AG09319 (cell line): ENCODE measurements at places on chromosomes 6 and 20.
A peak's percentile ranks its signal among the peaks of the same experiment; 100 is the strongest.

DNA sequence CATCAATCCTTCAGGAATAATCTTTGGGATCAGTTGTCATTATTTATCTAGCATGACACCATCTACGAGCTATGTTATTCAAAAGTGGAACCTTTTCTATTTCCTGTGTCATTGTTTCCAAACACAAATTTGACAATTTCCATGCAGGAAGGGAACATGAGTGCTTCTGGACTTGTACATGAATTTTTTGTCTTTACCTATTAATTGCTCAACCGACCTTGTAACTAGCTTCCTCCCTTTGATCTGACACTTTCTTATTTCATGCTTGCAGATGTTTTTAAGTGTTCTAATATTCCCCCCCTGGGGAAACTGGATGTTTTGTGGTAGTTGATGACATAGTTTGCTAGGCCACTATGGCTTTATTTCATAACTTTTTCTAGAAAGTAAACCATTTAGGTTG lies 139.4 kb downstream of the BMP2 start:
- no peak for DNase-seq

GRCh38 chr20:60986506-60987156 lies 265.4 kb upstream of the CDH4 start:
- DNase-seq = no peak

GRCh38 chr20:45518282-45518681 lies 2.9 kb upstream of the SPINT3 start:
- no peak for DNase-seq

DNA sequence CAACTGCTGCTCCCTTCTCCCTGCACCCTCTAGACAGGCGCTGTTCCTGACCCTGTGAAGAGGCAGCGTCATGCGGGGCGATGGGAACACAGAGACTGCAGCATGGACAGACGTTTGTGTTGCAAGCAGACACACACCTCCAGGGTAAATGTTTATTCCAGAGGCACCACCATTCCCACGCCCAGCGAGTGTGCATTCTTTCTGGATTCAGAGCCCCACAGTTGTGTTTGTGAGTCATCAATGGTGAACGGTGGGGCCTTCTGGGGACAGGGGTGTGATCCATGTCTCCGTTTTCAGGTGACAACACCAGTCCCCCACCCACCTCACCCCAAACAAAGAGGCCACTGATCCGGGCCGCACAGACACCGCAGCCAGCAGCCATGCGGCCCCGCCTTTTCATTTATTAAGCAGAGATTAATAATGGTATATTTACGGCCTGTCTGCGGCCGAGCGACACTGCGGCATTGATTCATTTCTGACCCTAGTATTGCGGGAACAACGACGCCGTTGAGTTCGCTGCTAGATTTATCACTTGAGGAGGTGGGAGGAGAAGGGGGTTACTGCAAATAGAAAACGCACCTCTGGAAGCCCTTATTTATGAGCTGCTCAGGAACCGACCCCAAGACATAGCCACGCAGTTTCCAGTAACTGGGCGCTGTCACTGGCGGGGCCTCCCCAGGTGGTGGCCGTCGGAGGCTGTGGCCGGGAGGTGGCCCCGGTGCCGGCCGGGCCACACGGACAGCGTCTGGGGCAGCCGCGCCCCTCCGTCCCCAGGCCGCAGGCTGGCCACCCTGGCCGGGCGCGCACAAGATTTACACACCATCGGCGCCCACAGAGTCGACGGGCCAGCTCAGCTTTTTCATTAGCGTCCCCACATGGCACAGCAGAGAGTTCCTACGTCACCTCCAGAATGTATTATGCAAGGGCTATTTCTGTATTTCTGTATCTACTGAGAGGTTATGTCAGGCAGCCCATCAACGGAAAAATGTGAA lies 367.6 kb downstream of the THBS2 start:
- no peak for DNase-seq

- no peak for DNase-seq
Measured at GRCh38 chr6:43578748-43579147, 2.8 kb downstream of the POLH start.

DNA sequence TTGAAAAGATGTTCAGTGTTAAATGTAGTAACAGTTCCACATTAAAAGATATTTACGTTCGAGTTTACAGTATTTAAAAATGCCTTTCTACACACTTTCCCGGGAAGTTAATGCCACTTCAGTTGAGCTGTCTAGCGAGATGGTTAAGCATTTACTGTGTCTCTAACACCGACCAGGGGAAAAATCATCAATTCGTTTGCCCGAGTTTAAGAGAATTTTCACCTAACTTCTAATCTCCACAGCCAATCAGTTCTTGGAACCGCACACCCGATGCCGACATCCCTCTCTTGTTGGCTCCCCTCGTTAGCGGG lies 58.2 kb downstream of the FAM217A start:
- DNase-seq = no peak

DNA sequence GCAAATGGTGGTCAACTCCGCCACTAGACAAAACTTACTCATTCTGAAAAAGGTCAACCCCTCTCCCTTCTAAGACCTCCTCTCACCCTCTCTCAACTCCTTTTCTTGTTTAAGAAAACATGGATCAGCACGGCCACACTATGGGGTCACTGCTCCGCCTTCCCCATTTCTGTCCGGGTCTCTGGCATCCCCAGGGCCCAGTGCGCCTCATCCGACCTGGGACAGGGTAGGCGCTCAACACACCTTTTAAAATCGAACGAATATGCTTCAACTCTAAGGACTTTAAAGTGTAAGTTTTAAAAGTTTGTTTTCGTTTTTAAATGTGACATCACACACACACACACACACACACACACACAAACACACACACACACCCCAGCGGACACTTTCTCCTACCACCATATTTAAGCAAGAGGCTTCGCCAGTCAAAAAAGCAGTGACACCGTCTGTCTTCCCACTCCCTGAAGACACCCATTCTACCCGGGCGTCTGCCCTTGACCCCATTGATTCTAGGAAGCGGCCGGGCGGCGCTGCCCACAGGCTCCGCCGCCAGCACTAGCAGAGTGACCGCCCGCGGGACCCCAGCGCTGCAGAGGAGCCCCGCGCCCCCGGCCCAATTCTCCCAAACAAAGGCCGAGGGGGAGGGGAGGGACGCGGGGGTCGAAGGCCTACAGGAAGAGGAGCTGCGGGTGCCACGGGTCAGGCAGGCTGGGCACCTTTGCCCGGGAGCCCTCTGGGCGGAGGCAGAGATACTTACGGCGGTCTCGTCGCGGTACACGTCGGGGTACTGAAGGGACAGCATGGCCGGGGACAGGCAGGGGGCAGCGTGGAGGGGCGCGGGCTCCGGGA lies 568 bp downstream of the PREP start:
- no peak for DNase-seq

DNA sequence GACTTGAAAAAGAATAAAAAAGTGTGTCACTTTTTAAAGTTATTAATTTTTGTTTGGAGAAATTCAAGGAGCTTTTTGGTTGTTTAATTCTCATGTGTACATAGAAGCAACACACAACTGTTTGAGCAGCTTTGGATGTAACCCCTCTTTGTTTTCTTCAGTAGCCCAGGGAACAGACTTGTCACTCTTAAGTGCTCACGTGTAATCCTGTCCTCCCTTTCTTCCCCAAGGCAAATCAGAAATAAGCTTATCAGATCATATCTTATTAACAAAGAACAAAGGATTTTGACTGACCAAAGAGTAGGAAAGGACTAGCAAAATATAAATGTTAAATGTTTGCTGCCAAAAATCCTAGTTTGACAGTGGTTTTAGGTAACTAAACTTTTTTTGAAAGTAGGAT lies 7.3 kb upstream of the FLRT3 start:
- no peak for DNase-seq

DNA sequence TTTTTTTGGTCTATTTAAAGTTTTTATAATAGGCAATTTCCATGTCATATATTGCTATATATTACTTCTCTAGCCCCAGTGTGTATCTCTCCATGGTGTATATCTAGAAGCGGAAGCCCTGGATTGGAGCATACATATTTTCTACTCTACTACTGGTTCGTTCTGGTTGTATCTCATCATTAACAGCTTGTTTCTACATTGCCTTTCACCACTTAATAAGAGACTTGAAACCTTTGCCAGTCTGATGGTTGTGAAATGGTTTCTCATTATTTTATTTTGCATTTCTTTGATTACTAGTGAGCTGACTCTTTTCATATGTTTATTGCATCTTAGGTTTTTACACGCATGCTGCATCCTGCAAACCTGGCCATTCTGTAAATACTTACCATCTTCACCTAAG lies 3.6 kb downstream of the DSTN start:
- DNase-seq = no peak

- DNase-seq = no peak
Measured at GRCh38 chr6:14397518-14397901, 279.9 kb downstream of the CD83 start.

DNA sequence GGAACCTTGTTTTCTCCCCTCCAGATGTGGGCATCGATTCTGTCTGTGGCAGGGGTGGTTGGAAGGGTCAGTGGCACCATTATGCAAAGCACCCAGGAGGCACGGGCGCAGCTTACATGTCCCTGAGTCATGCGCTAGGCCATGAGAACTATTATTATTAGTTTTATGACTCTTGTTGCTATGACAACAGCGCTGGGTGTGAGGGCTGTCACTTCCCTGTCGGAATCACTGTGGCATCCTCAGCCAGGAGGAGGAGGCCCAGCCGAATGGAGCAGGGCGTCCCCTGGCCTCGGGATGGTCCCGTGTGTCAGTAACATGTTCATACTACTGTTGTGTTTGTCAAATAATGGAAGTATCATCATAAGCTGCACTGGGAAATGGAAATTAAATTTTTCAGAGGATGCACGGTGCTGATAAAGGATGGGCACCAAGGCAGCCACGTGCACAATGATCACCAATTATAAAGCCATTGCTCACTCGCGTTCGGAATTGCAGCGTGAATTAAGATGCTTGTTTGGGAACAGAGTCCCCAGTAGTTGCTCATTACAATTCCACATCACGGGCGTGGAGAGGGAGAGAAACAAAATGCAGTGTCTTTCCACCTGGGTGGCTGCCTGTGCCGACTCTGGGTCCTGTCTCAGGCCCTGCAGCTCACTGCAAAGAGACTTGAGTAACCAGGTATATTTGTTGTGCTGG lies 247.9 kb downstream of the CDH4 start:
- no peak for DNase-seq

GRCh38 chr6:121436960-121437850 lies 1.8 kb downstream of the GJA1 start:
- peak; percentile 16 for DNase-seq

DNA sequence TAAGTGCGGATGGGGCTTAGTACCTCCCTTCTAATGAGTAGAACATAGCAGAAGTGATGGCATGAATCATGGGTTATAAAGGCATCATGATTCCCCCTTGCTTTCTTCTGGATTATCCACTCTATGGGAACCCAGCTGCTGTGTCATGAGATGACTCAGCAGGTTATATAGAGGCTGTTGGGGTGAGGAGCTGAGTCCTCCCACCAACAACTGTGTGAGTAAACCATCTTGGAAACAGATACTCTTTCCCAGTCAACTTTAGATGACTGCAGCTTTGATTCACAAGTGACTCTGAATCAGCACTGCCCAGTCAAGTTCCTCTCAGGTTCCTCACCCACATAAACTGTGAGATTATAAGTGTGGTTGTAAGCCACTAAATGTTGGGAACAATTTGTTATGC lies 46.3 kb downstream of the FAM83B start:
- DNase-seq = no peak

GRCh38 chr6:107105511-107106116 lies 9.7 kb downstream of the BEND3 start:
- DNase-seq = no peak

DNA sequence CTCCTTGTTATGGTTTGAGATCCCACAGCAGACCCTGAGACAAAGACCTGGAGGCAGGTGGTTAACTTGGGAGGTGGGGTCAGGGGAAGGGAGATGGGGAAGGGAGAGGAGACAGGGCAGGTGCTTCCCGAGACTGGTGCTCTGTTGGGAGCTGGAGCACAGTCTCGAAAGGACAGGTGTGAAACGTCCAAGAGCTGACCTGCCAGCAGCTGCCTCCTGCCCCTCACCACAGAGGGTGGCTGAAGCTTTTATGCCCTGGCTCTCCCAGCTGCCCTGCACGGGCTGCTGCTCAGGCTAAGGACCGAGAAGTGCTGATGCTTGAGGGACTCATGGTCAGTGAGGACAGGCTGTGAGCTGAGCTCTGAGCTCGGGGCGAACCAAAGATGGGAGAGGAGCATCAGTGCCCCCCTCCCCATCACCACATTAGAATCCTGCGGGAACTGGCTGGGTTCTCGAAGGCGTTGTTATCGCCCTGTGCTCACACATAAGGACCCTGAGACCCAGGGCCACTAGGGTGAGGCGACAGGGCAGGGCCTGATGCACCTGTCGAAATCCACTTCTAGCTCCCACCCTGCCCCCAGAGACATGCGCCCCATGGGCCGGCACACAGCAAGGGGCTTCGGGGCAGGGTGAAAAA lies 25.3 kb upstream of the CD93 start:
- no peak for DNase-seq

DNA sequence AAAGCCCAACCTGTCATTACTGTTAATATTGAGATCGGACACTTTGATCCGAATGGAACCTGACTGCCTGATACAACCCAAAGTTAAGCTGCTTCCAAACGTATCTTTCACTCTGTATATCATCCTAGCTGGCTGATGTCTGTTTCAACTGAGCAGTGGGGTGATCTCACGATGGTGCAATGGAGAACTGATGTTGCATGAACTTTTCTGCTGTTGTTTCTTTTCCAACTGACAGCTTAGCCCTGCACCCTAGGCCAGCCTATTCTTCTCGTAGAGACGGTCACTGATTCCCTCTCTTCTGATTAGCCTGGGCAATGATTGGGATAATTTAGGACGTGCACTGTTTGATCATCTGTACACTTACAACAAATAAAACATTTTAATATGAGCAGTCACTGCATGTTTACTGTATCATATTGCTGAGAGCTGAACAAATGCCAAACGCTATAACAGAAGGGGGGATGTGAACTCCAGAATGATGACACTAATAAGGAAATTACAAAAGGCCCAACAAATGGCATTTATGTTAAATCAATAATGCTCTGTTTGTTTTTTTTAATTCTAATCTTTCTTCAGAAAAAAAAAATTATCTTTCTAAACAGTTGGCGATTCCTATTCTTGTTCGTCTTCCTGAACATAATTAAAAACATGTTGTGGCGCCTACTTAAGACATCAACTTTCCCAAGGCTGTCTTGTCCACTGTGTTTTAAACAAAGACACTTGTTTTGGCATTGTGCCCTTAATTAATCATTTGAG lies 184.8 kb downstream of the ZNF217 start:
- DNase-seq = peak; percentile 64

- DNase-seq = peak; percentile 47
Measured at GRCh38 chr20:24994470-24995368, 2.2 kb upstream of the APMAP start.

DNA sequence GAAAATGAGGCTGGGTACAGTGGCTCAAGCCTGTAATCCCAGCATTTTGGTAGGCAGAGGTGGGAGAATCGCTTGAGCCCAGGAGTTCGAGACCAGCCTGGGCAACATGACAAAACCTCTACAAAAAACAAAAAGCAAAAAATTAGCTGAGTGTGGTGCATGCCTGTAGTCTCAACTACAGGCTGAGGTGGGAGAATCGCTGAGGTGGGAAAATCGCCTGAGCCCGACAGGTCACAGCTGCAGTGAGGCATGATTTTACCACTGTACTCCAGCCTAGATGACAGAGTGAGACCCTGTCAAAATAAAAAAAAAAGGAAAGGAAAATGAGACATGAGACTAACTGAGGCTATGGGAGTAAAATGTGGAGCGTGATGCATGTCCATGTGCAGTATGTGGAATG lies 88.0 kb upstream of the CD83 start:
- DNase-seq = no peak

GRCh38 chr6:11164717-11165646 lies 53.5 kb upstream of the ERVFRD-1 start:
- DNase-seq = no peak
